ENCODE measurements at places on chromosomes 6 and 20.

- no peak for DNase-seq
These were observed 84.6 kb upstream of the JAG1 start for GRCh38 chr20:10758446-10758845.

- no peak for DNase-seq
These were observed 121.8 kb upstream of the FOXO3 start for GRCh38 chr6:108438918-108439317.

GRCh38 chr20:11769825-11770224 is 147.9 kb upstream of the BTBD3 start:
- no peak for DNase-seq

DNA sequence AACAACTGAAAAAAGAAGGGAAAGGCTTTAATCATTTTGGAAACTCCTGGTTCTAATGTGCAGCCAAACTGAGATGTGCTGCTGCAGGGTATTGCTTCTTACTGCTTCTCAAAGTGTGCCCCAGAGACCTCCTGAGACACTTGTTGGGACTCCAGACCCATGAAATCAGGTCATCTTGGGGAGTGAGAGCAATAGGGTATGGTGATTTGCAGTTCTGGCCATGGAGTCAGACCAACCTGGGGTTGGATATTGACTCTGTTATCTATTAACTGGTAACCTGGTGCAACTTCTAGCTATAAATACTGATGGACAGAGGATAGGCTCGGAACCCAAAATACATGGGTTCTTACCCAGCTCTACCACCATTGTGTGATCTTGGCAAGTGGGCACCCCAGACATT is 3.8 kb downstream of the TSPO2 start:
- DNase-seq = no peak

DNA sequence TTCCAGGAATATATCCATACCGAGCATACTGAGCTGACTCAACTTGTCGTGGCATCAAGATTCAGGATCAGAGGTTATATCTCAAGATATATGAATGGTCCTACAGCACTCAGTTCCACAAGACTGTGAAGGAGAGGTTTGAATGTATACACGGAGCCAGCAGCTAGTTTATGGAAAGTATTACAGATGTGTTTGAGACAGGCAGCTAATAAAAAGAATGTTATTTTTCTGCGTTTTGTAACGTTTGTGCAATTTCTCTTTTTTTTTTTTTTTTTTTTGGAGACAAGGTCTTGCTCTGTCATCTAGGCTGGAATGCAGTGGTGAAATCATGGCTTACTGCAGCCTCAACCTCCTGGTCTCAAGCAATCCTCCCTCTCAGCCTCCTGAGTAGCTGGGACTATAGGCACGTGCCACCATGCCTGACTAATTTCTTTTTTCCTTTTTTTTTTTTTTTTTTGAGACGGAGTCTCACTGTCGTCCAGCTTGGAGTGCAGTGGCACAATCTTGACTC is 3.4 kb upstream of the FAM110A start:
- no peak for DNase-seq

GRCh38 chr20:57698867-57699275 is 10.9 kb downstream of the PMEPA1 start:
- DNase-seq = no peak

- DNase-seq = no peak
These were observed 64.9 kb upstream of the NUP153 start for GRCh38 chr6:17771609-17772008.

DNA sequence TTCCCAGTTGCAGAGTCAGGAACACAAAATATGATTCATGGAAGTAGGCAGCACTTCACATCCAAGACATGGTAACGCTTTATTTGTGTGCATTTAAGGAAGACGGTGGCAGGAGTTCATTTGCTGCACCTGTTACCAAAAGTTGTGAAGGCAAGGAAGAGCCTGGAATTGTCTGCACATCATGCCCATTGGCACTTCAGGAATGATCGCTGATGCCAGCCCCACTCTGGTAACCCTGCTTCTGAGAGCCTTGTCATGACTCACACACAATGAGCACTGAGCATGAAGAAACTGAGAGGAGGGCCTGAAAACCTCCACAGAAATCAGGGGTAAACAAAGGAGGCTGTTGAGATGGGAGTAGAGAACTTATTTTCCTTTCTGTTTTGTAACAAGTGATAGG is 181.1 kb downstream of the RPS12 start:
- no peak for DNase-seq

DNA sequence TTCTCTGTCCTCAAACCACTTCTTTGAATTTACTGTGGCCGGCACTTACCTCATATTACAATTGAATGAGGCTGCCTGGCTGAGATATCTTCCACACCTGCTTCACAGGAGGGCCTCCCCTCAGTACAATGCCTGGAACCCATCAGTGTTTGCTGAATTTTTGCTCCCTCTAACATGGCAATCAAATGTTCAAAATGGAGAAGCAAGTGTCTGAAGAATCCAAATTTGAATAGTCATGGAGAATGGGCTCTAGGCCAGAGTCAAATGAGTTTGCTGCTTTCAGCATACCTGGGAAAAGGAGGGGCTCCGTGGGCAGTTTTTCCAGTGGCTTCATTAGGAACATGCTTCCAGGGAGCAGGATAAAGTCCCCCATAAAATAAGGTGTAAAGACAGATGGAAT is 564.8 kb downstream of the UTRN start:
- no peak for DNase-seq

DNA sequence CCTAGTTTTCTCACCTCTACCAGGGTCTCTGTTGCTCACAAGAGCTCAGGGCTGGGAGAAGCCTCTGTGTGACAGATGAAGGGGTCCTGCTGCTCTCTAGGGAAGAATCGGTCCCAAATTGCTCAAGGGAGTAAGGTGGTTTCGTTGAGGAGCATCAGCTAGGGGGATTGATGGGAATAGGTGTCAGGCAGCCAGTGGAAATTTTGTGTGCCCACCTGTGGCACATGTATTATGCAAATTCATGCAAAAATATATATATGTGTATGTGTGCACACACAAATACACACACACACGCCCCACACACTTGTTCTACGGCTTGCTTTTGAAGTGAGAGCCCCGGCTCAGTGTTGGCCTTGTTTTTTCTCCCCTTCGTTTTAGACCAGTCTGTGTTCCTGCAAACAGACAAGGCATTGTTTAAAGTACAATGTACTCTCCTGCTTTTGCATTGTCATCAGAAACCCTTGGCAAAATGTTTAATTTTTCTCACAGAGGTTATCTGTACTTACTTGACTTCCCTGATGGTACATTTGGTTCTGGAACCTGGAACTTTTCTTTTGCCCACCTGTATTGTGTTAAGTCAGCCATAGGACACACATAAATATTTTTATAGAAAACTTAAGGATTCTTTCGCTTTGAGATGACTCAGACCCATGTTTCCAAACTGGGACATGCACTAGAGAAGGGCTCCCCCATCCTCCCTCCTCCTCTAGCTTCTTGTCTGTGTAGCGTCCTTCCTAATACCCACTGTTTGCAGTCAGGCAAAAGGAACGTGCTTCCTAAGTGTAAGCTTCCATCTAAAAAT is 26.7 kb downstream of the FOXO3 start:
- DNase-seq = no peak

DNA sequence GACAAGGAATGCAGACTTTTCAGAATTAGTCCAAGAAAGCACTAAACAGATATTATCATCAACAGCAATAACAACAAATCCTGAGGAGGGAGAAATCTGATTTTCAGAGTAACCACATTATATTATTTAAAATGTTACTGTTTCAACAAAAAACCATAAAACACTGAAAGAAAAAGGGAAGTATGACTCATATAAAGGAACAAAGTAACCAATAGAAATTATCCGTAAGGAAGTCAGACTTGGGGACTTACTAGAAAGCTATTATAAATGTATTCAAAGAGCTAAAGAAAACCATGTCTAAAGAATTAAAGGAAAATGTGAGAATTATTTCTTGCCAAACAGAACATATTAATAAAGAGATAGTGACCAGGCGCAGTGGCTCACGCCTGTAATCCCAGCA is 98.1 kb downstream of the MYLK4 start:
- DNase-seq = no peak

DNA sequence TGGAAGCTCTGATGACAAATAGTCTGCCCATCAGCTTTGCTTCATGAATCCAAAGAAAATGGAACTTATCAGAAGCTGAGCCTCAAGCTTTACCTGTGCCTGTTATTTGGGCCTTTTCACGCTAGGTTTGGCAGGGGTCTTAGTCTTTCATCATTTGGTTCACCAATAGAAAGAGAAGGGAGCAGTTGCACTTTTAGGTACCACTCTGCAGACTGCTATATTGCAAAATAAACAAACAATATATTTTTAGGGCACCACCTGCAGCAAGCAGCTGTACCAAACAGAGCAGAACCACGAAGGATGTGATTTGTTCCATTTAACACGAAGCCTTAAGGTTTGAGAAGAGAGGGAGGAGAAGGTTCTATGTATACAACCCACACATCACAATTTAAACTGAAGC is 291.4 kb upstream of the RNF217 start:
- no peak for DNase-seq

- no peak for DNase-seq
These were observed 11.9 kb upstream of the TGM3 start for GRCh38 chr20:2283706-2284423.

DNA sequence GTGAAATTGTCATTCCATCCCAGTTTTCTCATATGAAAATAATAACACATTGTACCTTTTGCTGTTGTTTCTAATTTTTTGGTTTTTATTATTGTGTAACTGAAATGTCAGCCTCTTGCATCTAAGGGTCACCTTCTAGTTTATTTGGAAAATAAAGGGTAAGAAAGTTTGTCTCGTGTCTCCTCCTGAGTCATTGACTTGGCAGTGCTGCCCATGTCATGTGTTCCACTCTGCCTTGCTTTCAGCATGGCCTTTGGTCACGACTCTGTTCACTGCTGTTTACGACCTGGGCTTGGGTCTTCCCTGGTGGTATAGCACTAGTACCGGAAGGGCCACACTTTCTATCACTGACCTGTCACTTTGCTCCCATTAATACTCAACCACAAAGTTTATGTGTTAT is 171.4 kb upstream of the RSPO3 start:
- no peak for DNase-seq

GRCh38 chr6:147202516-147203310 is 1.5 kb upstream of the STXBP5 start:
- peak; percentile 83 for DNase-seq

GRCh38 chr6:39906318-39906761 is 27.9 kb downstream of the MOCS1 start:
- no peak for DNase-seq

- no peak for DNase-seq
These were observed 25.0 kb downstream of the TTBK1 start for GRCh38 chr6:43268355-43268700.

GRCh38 chr20:38258545-38259215 is 1.9 kb downstream of the KIAA1755 start:
- DNase-seq = no peak

DNA sequence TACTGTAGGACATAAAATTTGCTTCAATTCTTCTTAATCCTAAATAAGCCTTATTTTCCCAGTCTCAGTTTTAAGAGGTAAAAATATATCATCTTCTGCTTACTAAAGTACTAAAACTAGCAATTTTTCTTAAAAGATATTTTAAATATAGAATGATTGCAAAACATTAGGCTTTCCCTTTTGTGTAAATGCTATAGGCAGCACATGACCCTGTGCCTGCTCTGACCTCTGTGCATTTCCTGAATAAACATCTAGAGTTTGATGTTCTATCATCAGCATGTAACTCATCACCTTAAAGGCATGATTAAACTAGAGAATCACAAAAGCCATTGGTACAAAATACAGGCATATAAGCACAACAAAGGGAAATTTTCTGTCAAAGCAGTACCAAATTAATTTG is 422.7 kb downstream of the TFAP2B start:
- no peak for DNase-seq

DNA sequence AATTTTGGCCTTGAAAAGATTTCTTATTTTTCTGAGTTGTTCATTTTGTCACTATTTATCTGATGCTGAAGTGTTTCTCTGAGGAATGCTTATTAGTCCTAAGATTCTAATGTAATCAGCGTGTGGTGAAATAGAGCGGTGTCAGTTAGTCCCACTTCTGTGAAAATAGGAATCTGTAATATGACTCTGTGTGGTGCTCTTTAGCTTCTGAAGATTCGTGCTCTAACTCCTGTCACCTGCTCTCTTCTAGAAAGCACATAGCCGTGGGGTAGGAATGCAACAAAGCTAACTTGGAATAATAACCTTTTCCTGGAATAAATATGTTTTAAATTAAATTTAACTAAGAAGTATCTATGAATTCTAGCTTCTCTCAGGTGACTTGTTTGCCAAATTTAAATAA is 90.4 kb downstream of the BCKDHB start:
- DNase-seq = no peak

DNA sequence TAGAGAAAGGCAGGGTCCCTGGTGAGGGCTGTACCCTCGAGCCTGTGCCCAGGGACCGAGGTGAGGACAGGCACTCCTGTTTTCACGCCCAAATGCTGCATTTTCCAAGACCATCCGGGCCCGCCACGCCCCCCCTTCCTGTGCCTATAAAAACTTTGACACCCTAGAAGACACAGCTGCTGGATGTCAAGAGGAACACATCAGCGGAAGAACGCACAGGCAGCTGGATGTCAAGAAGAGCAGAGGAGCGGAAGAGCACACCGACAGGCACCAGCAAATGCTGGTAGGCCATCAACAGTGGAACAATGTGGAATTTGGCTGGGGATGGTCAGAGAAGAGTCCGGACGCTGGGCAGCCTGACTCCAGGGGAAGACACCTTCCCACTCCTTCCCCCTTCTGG is 56.1 kb downstream of the TXLNB start:
- no peak for DNase-seq

- no peak for DNase-seq
These were observed 34.6 kb downstream of the JAG1 start for GRCh38 chr20:10639077-10639736.

DNA sequence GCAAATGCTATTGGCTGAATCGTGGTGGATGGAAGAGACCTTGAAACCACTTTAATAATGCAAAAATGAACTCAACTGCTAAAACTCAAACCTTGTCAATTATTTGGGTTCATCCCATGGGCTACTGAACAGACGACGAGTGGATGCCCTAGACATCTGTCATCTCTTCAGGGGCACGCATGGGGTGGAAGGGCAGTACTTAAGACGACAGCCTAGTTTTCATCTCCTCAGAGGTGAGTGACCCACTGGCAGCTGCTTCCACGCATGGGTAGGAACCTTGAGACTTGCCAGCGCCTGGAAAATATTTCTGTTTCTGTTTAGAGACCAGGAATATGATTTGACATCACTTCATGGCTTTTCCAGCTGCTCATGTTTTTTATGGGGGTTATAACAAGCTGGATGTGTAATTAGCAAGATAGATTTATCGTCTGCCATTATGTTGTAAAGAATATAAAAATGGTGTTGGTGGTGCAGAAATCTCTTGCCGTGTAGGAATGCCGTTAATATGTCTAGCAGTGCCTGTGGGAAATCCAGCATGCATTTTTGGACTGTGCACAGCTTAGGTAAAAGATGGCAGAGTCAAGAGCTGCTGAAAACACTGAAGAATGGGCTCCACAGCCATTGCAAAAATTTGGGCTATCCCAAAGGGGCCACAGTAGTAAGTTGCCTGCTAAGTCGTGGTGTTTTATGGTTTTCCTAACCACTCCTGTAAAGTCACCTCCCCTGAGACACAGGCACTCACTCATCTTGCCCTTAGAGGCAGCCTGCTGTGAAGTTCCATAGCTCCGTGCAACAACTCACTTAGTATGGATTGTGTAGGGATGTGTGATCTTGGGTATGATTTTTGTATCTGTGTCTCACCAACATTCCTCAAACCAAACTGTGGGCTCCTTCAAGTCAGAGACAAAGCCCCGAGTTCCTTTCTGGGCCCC is 203.3 kb downstream of the EYA2 start:
- no peak for DNase-seq

- no peak for DNase-seq
These were observed at the start of gene HCK for GRCh38 chr20:32052090-32052777. Gene HCK (plus strand): TSS chr20:32052242.

GRCh38 chr20:35506179-35506578 is 23.3 kb downstream of the C20orf173 start:
- DNase-seq = no peak

Data from stimulated activated CD4-positive, alpha-beta T cell treated with anti-CD3 and anti-CD28 coated beads, Interleukin-1b, Interleukin-23, amount 100 ng/mL, for 48 hours (primary cell).